Kasumi-1 (cell line): ENCODE measurements at places on chromosomes 13 and 19.

DNA sequence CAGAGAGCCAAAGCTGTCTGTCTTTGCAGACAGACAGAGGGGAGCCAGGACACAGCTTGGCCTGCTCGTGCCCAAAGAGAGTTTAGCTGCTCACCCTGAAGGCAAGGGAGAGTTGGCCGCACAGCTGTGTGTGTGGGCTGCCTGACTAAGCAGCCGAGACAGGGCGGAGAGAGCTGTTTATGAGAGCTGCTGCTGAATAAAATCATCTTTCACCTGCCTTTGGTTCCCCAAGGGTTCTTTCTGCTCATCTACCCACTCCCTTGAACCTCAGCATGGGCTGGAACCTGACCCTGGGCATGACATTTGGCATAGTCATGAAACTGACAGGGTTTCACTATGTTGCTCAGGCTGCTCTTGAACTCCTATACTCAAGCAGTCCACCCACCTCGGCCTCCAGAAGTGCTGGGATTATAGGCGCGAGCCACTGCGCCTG is 98.2 kb downstream of the RBM26 start:
- no peak for DNase-seq

- DNase-seq = no peak
Observed at GRCh38 chr13:27450921-27451471, 632 bp upstream of the MTIF3 start.

DNA sequence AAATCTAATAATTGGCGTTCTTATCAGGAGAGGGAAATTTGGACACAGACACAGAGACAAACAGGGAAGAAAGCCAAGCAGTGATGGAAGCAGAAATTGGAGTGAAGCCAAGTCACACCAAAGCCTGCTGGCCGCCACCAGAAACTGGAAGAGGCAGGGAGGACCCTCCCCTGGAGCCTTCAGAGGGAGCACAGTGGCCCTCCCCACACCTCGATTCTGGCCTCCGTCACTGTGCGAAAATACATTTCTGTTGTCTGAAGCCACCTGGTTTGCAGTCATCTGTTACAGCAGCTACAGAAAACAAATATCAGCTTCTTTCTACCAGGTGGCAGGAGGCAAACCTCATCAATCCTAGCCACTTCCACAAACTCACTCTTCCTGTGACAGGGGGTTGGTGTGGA is 8.3 kb upstream of the TLE6 start:
- no peak for DNase-seq

GRCh38 chr19:38394488-38394887 is 6.0 kb downstream of the SPRED3 start:
- no peak for DNase-seq

DNA sequence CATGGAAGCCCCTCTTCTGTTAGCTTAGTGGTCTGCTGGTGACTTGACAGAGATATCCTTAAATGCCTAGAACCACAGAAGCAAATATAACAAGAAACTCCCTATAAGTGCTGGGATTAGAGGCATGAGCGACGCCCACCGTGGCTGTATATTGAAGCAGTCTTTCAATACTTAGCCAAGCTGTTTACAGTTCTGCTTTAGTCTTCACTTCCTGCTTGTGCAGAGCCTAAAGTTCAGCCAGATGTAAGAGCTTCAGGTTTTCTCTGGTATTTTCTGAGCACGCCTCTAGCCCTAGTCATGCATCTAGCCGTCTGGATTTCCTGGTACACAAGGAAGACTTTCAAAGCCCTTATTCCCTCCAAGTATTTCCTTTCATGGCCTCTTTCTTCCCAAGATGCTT is 28.5 kb downstream of the TRPM4 start:
- DNase-seq = no peak

- no peak for DNase-seq
Observed at GRCh38 chr19:3621689-3622088, 4.9 kb downstream of the CACTIN start.

- no peak for DNase-seq
Observed at GRCh38 chr19:10142701-10143375, 23.1 kb upstream of the EIF3G start.

DNA sequence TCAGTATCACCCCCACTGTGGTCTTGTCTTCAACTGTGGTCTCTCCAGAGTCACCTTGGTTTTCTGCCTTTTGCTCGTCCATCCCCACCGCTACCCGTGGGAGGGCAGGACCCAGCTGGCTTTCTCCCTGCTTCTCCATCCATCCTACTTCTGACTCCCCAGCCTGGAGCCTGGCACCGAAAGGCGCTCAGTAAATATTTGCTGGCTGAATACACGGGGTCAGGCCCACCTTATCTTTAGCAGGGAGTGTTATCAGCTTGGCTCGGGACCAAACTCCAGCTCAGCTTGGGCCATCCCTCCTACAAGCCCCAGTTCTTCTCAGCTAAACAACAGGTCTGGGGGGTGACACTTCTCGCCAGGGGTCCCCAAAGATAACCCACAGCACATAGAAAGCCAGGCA is 62.0 kb upstream of the KLF2 start:
- DNase-seq = no peak

DNA sequence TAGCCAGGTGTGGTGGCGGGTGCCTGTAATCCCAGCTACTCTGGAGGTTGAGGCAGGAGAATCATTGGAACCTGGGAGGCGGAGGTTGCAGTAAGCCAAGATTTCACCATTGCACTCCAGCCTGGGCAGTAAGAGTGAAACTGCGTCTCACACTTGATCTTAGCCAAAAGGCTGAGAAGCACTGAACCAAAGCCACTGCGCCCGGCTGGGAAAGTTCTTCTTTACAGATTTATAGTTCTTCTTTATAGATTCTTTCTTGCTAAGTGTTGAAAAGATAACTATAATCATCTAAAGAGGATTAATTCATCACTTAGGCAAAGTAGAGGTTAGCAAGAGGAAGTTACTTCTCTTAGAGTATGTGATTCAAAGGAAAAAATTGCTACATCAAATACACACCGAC is 11.1 kb downstream of the ZNF417 start:
- no peak for DNase-seq

GRCh38 chr13:27371932-27372331 is 52.5 kb upstream of the GTF3A start:
- DNase-seq = no peak

DNA sequence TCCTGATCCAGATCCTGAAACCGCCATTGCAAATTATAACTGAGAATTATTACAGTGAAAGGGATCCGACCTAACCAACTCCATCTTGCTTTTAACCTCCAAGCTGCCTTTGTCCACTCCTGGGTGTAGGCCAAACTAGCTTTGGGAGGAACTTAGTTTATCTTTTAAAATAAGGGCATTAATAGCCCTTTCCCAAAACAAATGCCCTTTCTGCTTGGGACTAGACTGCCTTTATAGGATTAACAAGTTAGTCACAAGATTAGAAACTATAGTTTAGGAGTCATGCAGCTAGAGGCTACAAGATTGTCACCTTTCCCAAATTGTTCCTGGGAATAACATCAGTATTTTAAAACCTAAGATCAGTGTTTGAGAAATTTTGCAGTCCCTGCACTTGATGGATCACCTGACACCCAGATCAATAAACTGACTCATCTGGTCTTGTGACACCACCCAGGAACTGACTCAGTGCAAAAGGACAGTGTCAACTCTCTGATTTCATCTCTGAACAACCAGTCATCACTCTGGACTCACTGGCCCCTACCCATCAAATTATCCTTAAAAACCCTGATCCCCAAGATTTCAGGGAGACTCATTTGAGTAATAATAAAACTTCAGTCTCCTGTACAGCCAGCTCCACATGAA is 4.1 kb upstream of the ZNF841 start:
- no peak for DNase-seq

DNA sequence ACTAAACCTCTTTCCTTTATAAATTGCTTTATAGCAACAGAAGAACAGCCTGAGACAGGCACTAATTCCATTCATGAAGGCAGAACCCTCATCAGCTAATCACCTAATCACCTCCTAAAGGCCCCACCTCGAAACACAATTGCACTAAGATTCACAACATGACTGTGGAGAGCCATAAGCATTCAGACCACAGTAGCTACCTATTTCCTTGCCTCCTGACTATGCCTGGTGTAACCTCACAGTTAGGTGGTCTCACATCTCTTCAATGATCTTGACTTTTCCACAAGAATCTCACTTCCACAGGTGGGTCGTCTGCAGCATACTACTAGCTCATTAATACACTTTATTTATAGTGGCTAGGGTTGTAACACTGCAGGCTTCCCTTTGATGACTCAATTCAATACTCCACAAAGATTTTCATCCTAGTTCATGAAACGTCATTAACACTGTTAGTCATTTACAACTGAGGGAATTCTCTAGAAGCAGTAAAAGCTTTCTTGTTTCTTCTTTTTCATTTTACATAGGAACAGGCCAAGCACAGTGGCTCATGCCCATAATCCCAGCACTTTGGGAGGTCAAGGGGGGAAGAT is 27.1 kb downstream of the STK24 start:
- no peak for DNase-seq

DNA sequence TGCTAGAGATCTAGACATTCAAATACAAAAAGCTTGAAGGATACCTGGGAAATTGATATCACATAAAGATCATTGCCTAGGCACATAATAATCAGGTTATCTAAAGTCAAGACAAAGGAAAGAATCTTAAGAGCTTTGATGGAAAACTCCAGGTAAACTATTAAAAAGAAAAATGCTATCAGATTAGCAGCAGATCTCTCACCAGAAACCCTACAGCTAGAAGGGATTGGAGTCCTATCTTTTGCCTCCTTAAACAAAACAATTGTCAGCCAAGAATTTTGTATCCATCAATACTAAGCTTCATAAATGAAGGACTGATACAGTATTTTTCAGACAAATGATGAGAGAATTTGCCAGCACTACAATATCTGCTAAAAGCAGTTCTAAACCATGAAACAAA is 682.4 kb upstream of the ATXN8OS start:
- DNase-seq = no peak

DNA sequence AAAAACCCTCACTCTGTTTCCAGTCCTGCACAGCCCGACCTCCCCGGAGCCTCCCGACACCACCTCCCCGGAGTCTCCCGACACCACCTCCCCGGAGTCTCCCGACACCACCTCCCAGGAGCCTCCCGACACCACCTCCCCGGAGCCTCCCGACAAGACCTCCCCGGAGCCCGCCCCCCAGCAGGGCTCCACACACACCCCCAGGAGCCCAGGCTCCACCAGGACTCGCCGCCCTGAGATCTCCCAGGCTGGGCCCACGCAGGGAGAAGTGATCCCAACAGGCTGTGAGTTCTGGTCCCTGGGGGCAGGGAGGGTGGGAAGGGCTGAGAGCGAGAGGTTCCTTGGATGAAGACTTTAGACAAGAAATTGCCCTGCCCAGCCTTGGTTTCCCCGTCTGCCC is 5.4 kb downstream of the MADCAM1 start:
- no peak for DNase-seq

- no peak for DNase-seq
Observed at GRCh38 chr19:53782698-53783097, 41.4 kb downstream of the NLRP12 start.

GRCh38 chr19:51735759-51736449 is 12.1 kb upstream of the HAS1 start:
- peak; percentile 66 for DNase-seq

DNA sequence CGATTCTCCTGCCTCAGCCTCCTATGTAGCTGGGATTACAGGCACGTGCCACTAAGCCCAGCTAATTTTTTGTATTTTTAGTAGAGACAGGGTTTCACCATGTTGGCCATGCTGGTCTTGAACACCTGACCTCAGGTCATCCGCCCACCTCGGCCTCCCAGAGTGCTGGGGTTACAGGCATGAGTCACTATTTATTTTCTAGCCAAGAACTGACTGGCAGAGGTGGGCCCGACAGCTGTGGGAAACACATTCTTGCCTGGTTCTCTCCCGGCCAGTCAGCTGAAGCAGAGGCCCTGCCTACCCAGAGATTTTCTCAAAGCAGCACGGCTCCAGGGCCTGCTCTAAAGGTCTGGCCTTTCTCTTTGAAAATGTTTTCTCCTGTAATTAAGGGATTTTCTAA is 108.0 kb downstream of the KCTD15 start:
- no peak for DNase-seq

DNA sequence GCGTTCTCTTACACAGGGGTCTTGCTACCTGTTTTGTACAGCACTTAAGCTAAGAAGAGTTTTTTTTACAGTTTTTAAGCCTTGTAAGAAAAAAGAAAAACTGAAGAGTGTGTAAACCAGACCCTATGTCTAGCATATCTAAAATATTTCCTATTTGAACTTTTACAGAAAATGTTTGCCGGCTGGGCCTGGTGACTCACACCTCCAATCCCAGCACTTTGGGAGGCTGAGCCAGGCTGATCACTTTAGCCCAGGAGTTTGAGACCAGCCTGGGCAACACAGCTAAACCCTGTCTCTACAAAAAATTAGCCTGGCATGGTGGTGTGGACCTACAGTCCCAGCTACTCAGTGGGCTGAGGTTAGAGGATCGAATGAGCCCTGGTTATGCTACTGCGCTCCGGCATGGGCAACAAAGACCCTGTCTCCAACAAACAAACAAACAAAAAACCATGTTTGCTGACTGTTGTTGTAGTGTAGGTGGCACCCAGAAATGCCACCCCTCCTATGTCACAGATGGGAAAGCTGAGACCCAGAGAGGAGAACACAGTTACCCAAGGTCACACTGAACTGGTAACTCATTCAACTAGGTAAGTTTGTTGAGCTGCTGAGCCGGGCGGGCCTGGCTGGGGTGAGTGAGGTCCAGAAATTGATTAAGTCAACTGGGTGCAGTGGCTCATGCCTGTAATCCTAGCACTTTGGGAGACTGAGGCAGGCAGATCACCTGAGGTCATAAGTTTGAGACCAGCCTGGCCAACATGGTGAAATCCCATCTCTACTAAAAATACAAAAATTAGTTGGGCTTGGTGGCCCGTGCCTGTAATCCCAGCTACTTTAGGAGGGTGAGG is 1.9 kb upstream of the VASP start:
- DNase-seq = no peak

- peak; percentile 65 for DNase-seq
Observed at GRCh38 chr19:41175801-41176777, 16.9 kb upstream of the CYP2S1 start.

DNA sequence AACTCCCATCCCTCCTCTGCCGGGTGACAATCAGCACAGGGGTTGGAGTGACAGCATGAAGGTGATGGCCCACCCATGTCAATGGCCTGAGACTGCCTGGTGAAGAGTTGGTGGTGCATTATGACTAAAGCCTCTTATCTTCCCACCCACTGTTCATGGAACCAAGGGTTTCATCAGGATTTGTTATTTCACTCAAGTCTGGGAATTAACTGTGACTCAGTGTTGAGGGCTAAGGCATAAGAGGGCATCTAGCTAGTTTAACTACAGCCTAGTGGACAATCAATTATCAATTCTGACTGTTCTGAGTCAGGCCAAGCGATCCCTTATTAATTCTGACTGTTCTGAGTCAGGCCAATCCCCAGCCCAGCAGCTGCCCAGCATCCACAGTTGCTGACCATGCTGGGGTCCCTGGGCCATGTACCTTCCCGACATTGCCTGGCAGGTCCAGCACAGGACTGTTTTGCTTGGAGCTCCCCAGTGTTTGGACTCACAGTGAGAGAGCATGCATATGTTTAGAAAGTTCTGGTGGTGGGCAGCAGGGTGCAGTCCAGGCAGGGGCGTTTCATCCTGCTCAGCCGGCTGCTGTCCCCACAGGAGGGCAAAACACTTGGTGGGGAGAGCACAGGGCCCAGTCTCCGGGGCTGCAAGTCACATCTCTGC is 65.5 kb downstream of the RASL11A start:
- no peak for DNase-seq

- DNase-seq = peak; percentile 49
Observed at GRCh38 chr19:45809643-45810159, 5.4 kb downstream of the RSPH6A start.
